ENCODE measurements at places on chromosomes 16 and 17.

- no peak for ATAC-seq
These were observed 153.8 kb downstream of the SOX9 start for GRCh38 chr17:72274614-72275013.

DNA sequence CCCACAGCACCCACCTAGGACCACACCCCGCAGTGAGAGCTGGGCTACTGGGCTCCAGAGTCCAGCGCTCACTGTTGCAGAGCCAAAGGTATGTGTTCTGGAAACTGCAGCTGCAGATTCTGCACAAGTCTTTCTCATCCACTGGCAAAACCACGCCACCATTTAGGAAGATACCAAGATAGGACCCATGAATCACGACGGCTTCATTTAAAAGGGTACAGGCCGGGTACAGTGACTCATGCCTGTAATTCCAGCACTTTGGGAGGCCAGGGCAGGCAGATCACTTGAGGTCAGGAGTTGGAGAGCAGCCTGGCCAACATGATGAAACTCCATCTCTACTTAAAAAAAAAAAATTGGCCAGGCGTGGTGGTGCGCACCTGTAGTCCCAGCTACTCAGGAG is 18.8 kb downstream of the FOXF1 start:
- ATAC-seq = no peak

GRCh38 chr17:42378959-42379594 is 9.2 kb downstream of the STAT3 start:
- peak; percentile 82 for ATAC-seq

GRCh38 chr16:49698931-49699840 is 156.7 kb downstream of the ZNF423 start:
- ATAC-seq = no peak

DNA sequence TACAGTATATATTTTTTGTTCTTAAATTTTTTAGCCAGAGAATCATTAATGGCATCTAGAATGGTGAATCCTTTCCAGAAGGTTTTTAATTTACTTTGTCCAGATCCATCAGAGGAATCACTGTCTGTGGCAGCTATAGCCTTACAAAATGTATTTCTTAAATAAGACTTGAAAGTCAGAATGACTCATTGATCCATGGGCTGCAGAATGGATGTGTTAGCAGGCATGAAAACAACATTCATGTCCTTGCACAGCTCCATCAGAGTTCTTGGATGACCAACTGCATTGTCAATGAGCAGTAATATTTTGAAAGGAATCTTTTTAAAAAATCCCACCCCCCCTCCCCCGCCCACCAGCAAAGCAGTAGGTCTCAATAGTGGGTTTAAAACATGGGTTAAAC is 51.4 kb downstream of the CACNG1 start:
- ATAC-seq = no peak

- ATAC-seq = peak; percentile 61
These were observed 133.4 kb downstream of the OR1D5 start for GRCh38 chr17:2929881-2930533.

DNA sequence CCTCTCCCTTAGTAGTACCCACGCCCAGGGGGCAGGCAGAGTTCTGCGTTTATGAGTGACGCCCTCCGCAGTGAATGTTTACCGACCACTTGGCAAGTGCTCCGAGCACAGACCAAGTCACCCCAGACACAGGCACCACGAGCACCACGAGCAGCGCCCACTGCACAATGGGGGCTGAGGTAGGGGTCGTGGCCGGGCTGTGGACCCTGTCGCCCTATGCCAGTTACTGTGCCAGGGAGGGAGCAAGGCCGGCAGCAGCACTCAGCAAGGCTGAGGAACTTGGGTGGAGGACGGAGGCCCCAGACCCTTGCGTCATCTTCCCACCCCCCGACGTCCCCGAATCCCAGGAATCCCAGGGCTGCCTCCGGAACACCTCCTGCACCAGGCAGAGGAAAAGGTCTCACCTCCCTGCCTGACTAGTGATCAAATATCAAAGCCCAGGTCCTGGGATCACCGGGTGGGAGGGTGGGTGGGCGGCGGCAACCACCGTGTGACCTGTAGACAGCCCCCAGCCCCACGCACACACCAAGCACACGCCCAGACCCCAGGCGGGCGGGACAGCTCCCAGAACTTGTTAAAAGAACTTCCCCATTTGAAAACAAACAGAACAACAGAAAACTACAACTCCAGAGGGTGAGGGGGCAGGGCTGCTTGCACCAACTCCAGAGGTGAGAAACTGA is 5.4 kb downstream of the VASN start:
- no peak for ATAC-seq

GRCh38 chr16:19609359-19609758 is 53.9 kb downstream of the VPS35L start:
- no peak for ATAC-seq

DNA sequence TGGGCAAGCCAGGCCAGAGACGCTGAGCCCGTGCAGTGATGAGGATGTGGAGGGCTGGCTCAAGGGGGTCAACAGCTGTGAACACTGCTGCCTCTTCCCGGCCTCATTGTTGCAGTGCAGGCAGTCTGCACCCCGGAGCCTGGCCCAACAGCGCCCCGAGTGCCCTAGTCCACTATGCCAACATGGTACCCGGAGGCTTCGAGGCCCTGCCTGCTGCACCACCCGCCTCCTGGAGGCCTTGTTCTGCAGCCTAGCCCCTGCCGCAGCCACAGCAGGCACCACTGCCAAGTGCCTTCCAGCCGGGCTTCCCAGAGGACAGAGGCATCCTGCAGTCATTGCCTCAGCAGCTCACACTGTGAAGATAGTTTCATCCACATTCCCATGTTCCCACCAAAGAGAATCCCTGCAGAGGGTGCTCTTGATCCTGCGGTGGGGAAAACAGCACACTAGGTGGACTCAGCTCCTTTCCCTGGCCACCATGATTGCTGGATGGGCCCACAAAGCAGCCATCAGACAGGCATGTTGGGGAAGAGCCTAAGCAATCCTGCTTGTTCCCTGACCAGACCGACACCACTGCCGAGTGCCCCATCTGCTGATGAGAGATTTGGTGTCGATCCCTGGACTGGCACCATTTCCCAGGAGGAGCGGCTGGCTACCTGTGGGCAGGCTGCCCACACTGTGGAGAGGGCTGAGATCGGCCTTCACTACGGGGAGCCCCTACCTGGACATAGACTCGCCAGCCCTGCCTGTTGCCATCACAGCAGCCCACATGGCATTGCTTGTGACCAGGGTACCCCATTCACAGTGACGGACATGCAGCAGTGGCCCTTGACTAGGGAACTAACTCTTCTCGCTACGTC is 44.9 kb downstream of the USP22 start:
- no peak for ATAC-seq
